ENCODE measurements at places on chromosomes 3 and 15.
A peak's percentile ranks its signal among the peaks of the same experiment; 100 is the strongest.

DNA sequence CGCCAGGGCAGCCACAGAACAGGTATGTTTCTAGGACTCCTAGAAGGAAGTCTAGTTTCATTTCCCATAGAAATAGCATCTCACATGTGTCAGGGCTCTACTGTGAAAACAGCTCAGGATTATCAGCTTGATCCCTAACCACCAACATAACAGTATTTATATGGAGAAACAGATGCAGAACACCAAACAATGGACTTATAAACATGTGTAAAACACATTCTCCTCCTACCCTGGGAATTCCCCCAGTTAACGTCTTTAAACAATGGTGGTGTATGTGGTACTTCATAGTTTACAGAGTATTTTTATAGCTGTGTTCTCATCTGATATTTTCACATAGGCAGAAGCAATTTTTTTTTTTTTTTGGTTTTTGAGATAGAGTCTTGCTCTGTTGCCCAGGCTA, 9.7 kb downstream of the TNFSF10 start:
- DNase-seq, result no peak

- DNase-seq, result peak; percentile 33
These were observed 41.2 kb downstream of the PTPN23 start for GRCh38 chr3:47421741-47422649.

DNA sequence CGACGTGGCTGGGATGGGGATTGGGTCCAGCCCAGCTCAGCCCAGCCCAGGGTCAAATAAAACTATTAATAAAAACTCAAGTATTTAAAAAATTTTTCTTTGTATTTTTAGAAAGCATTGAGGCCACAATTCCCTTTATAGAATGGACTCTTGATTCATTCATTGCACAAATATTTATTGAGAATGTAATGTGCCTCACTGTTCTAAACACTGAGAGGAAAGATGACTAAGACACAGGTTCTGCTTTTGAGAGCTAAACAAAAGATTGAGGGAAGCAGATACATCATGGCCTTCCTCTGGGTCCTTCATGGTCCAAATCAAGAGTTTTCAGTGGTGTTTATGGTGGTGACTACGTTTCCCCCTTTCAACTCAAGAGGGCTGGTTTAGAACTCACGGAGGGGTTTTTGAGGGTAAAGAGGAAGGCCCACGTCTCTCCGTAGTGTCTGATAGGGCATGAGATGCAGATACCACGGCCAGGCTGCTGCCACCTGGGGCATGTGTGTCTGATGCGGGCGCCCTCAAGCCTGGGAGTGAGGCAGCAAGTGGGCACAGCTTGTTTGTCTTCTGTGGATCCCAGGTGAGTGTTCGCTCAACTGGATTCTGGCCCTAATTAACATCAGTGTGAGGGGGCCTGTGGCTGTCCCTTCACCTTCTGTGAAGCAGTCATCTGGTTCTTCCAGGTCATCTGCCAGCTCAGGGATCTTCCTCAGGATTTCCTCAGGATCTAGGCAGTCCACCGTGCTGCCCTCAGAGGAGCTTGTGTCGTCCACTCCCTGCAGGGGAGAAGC, 73.5 kb upstream of the SCN5A start:
- DNase-seq, result no peak

DNA sequence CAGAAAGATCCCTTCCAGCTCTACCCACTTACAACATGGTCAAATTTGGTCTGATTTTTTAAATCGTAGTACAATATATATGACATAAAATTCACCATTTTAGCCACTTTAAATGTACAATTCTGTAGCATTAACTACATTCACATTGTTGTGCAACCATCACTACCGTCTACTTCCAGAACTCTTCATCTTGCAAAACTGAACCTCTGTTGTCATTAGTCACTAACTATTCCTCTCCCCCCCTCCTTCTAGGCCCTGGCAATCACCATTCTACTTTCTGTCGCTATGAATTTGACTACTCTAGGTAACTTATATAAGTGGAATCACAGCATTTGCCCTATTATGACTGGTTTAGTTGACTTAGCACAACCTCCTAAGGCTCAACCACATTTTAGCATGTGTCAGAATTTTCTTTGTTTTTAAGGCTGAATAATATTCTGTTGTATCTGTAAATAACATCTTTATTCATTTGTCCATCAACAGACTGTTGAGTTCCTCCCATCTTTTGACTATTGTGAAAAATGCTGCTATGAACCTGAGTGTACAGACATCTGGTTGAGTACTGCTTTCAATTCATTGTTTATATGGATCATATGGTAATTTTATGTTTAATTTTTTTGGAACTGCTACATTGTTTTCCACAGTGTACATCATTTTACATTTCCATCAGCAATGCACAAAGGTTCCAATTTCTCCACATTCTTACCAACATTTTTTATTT, 35.5 kb upstream of the CCR2 start:
- no peak for DNase-seq

DNA sequence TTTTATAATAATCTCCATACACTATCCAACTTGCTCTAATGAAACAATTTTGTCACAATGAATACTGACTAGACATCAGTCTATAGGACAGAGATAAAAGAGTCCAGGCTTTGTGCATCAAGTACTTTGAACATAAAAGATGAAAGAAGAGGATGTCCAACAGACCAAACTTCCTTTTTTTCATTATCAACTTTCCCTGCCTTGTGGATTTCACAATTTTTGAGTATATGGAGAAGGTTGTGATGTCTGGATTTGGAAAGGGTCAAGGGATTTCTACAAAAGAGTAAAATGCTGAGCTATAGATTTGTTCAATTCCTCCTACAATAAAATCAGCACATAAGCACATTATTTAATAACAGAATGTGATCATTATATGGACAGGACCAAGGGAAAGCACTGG, 25.7 kb downstream of the CD47 start:
- no peak for DNase-seq
